ENCODE measurements at places on chromosomes 16 and 17.
A peak's percentile ranks its signal among the peaks of the same experiment; 100 is the strongest.

DNA sequence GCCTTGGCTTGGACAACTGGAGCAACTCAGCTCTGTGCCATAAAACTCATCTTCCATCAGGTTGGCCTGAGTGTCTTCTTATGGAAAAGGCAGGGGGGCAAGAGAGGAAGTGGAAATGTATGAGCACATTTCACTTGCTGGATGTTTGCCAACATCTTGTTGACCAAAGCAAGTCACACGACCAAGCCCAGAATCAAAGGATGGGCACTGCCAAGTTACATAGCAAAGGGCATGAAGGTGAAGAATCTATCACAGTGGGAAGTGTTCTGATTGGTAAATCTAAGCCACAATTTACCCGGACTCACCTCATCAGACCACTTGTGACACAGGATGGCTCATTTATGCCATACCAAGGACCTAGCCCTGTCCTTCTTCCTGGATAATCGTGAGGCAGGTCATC is 310.5 kb upstream of the IRX5 start:
- no peak for DNase-seq

DNA sequence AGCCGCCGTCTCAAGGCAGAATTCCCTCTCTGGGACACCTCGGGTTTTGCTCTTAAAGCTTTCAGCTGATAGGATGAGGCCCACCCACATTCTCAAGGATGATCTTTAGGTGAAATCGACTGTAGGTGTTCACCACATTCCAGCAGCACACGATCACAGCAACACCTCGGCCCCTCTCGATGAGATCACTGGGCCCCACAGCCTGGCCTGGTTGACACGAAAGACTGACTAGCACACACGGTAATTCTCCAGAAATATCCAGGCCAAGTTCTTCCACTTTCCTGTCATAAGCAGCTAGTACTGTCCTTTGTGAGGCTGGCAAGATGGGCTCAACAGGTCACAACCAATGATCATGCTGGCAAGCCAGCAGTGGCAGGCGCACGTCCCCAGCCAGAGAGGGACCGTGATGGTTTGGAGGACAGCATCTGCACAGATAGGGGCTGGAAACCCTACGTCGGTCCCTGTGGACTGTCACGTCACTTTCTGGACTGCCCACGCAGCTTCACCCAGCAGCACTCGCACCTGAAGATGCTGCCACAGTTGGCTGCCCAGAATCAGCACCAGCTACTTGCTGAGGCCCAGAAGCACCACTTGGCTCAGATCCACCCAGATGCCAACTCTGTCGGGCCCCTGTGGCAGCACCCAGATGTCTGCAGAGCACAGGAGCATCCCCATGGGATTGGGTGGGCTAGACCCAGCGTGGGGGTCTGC is 17.4 kb downstream of the TMC6 start:
- no peak for DNase-seq

- DNase-seq: no peak
These were observed 196.8 kb downstream of the CBLN1 start for GRCh38 chr16:49084628-49085390.

GRCh38 chr16:68548947-68549346 is 9.9 kb downstream of the ZFP90 start:
- DNase-seq: no peak

- peak; percentile 65 for DNase-seq
These were observed 64.2 kb downstream of the SPECC1 start for GRCh38 chr17:20073055-20073979.

DNA sequence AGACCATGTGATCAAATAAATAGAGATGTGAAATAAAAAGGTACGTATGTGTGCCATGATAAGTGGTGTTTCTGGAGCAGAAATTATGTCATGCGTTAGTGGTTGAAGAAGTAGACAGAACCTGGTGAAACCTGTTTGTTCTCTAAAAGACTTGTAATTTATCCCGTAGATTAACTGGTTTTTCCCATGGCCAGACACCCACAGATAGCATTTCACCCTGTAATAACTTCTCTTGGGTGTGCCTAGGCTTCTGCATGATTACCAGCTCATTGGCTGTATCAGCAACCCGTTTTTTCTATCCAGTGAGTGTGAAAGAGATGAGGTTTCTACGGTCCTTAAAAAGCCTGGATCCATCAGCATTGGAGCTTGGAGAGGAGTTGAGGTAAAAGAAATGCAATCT is 471.3 kb downstream of the NPIPA7 start:
- DNase-seq: no peak
